ENCODE measurements at places on chromosomes 7 and 10. TPM values are rescaled to one million over a fixed set of nuclear protein-coding genes. Genes with fewer than 3 reads are reported as not detected.

The ECHDC3 gene
- total RNA-seq = 14.8 TPM

The LEP gene
- total RNA-seq = not detected

GRCh38 chr10:71255808-71256660 is 43.7 kb downstream of the UNC5B start:
- peak overlapping the region; percentile 0 for H3K27ac ChIP-seq
- no peaks in the 10 kb centered on the region for H3K27me3 ChIP-seq
- peak; percentile 50 for DNase-seq
- no peak overlapping the region for H3K4me3 ChIP-seq
- H3K4me1 ChIP-seq = peaks cover 44% of the 10 kb centered on the region

DNA sequence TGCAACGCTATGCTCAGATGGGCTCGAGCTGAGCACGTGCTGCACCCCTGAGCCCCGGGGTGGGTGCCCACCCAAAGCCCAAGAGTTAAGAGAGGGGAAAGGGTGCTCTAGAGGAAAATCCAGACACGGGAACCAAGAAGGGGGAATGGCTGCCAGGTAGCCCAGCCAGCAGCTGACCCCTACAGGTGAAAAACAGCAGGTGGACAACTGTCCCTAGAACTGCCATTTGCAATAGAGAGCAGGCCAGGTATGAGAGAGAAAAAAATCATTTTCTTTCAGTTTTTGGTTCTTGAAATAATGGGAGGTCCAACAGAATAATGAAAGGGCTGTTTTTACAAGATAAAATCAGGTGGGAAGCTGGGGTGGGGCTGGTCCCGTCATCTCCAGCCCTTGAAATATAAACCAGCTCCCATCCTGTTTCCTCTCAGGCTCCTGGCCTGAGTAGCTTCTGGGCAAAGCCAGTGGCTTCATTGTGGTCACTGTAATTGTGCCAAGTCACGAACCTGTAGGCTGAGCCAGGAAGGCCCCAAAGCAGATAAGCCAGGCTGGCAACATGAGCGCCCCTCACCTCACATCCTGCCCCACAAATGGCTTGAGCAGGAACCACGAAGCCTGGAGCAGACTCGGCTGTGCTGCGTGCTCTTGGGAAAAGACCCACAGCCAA is 257.8 kb downstream of the SNX10 start:
- H3K4me1 ChIP-seq = no peaks in the 10 kb centered on the region
- H3K27me3 ChIP-seq = peaks cover 16% of the 10 kb centered on the region
- no peak overlapping the region for H3K4me3 ChIP-seq
- H3K36me3 ChIP-seq = no peaks in the 10 kb centered on the region
- H3K27ac ChIP-seq = no peak overlapping the region
- no peak for DNase-seq

The AKR1D1 gene
- total RNA-seq = 25.4 TPM

DNA sequence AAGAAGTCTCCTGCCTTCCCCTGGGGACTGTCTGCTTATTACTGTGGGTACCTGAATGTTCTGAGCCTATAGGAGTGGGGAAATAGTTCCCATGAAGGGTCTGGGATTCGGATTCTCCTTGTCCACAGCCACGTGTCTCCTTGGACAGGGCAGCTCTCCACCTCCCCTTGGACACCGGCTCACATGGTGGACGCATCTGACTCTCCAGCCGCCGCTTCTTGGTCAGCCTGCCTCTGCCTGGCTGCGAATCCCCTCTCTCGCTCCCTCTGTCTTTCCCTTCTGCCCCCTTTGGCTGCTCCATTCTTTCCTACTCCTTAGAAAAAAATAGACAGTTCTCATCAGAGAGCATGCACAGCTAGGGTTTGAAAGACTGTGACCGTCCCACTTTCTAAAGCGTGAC is 46.9 kb downstream of the JAKMIP3 start:
- H3K27ac ChIP-seq = no peak overlapping the region
- H3K4me1 ChIP-seq = no peaks in the 10 kb centered on the region
